ENCODE measurements at places on chromosomes 13 and 19. TPM values are rescaled to one million over a fixed set of nuclear protein-coding genes. Genes with fewer than 3 reads are reported as not detected.

WDR88 gene
- polyA plus RNA-seq, result 0.03 TPM

GPR4 gene
- 0.69 TPM for polyA plus RNA-seq

C1QTNF9B gene
- polyA plus RNA-seq, result not detected

GRCh38 chr13:27960362-27961226 lies 8.5 kb downstream of the CDX2 start:
- peaks cover 64% of the 10 kb centered on the region for H3K27me3 ChIP-seq
- no peaks in the 10 kb centered on the region for H3K36me3 ChIP-seq
- H3K4me1 ChIP-seq, result no peaks in the 10 kb centered on the region
- H3K4me3 ChIP-seq, result peak overlapping the region; percentile 49

CD79A gene
- polyA plus RNA-seq, result 0.31 TPM
